ENCODE measurements at places on chromosomes 6 and 20. TPM values are rescaled to one million over a fixed set of nuclear protein-coding genes. Genes with fewer than 3 reads are reported as not detected.

The GPR6 gene
- total RNA-seq: not detected

GRCh38 chr6:104788400-104788799 is 71.3 kb downstream of the HACE1 start:
- no peak for DNase-seq

DNA sequence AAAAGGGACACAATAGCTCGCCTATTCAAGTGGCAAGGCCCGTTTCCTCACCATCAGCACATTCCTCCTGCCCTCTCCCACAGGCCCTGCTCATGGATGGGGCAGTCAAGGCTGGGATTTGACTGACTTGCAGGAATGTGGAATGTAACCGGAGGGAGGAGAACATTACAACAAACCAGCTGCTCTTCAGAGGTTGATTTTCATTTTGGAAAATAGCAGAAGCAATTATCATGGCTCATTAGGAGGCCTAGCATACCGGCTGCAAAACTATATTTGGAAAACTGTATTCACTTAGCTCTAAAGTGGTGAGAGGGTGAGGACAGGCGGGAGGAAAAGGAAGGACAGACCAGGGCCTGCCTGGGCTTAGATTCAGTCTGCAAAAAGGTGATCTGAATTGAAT is 283.7 kb downstream of the CD83 start:
- no peak for DNase-seq

DNA sequence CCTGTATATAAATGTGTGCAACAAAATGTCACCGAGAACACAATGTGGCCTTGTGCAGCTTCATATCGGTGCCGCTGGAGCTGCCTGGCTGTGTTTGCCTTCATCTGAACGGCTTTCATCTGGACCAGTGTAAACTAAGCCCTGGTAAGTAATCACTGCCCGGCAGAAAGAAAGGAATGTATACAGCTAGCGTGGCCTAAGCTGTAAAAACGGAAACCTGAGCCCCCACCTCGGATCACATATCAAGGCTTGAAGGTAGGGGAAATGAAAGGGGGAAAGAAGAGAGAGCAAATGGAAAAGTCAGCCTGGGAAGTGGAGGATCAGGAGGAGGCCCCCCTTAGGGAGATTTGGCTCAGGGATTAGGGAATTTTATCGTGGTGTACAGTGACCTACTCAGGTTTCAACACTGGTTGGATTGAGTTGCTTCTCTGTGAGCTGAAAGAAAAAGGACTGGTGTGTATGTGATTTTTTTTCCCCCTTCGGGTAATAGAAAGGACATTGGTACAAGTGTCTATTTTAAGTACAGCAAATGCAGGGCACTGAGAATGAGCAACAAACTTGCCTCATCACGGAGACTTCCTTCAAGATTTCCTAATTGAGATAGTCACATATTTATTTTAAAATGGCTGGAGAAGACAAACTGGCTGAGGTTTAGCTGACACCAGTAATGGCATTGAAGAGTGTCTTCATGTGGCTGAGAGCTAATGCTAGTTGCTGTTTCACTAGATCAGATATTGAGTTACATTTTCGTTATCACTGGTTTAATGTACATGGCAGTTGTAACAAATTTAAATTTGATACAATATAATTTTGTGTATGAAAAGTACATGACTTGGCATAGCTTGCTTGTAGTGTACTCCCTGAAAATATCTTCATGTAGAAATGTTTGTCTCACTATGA is 3.5 kb downstream of the SOBP start:
- peak; percentile 58 for DNase-seq

GRCh38 chr6:136783021-136783420 is 9.3 kb downstream of the MAP3K5 start:
- no peak for DNase-seq

DNA sequence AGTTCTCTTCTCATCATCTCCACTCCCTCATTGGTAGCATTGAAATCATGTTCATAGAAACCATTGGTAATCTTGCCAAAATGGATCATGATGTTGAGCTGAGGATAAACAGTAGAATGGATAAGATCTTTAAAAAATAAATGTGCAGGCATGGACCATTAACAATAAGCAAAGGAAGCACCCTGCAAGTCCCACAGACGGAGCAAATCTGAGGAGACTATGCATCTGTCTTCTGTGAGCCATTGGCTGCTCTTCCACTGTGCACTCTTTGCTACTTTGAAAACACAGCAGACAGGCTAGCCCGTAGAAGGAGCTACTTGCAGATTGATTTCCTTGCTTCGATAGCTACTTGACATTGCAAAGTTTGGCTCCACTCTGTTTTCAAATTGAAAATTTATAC is 535.0 kb downstream of the PKHD1 start:
- DNase-seq: no peak

GRCh38 chr6:13398421-13398994 is 70.2 kb upstream of the TBC1D7 start:
- no peak for DNase-seq

GRCh38 chr6:97097068-97098047 is 172.8 kb downstream of the KLHL32 start:
- no peak for DNase-seq

DNA sequence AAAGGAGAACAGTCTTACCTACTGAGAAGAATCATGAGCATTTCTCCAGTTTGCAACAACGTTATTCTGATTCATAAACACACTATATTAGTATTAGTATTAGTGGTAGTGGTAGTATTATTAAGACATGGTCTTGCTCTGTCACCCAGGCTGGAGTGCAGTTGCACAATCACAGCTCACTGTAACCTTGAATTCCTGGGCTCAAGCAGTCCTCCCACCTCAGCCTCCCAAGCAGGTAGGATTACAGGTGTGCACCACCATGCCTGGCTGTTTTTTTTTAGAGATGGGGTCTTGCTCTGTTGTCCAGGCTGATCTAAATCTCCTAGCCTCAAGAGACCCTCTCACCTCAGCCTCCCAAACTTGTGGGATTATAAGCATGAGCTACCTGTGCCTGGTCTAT is 363.5 kb downstream of the SAMD5 start:
- no peak for DNase-seq

GRCh38 chr6:54903884-54904283 is 57.3 kb downstream of the FAM83B start:
- peak; percentile 16 for DNase-seq

The ABHD16B gene
- total RNA-seq: not detected

- peak; percentile 41 for DNase-seq
These were observed 60.6 kb upstream of the NCOA3 start for GRCh38 chr20:47440857-47441773.

DNA sequence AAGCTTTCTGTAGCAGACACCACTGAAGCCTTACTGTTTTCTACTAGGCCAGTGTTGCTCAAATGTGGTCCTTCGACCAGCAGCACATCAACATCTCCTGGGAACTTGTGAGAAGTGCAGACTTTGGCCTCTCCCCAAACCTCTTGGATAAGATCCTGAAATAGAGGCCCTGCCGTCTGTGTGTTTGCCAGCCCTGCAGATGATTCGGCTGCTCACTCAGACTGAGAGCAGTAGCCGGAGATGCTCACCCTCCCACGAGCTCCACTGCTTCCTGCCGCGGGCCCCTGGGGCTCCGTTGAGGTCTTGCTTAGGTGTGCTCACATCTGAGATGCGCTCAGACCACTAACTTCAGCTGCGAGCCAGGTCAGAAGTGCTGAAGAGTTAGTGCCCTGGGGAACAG is 129.5 kb upstream of the SSTR4 start:
- no peak for DNase-seq

The CD24 gene
- total RNA-seq: 1,344 TPM

- no peak for DNase-seq
These were observed 3.5 kb upstream of the EPB41L1 start for GRCh38 chr20:36150847-36151539.

- peak; percentile 50 for DNase-seq
These were observed 31.4 kb upstream of the FBXO9 start for GRCh38 chr6:53033764-53034163.

DNA sequence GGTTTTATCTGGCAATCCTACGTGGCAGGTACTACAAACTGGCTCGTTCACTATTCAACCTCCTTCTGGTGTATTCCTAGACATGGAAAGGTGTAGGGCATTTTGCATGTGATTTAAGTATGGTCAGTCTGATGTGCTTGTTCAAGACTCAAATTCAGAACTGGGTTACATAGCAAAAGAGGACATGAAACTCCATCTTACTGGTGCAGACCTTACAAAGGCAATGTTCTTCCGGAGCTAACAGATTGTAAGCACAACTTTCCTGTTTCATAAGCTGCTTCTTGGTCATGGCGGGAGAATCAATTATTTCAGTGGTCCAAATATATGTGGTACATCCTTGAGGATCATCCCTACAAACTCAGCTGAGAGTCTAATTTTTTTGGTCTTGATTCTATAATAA is 703.4 kb downstream of the EPM2A start:
- DNase-seq: no peak

The TGM2 gene
- 5.5 TPM for total RNA-seq

- no peak for DNase-seq
These were observed 69.5 kb upstream of the AFDN start for GRCh38 chr6:167757249-167757648.

DNA sequence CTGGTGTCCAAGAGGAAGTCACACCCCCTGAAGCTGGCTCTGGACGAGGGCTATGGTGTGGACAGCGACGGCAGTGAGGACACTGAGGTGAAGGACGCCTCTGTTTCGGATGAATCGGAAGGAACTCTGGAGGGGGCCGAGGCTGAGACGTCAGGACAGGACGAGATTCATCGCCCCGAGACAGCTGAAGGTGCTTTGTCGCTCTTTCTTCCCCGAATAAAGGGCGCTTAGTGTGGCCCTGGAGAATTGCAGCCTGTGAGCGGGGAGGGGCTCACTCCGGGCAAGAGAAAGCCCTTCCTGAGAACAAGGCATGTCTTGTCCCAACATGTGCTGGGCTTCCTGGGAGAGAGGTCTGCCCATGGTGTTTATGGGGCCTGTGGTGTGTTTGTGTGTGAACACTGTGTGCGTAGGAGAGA is 41.4 kb downstream of the MYT1 start:
- DNase-seq: peak; percentile 78

The TCF15 gene
- total RNA-seq: not detected

- DNase-seq: no peak
These were observed 70.4 kb upstream of the VGLL2 start for GRCh38 chr6:117194978-117195377.

The C6orf52 gene
- 2.1 TPM for total RNA-seq

GRCh38 chr20:41213150-41213820 is 75.9 kb downstream of the PLCG1 start:
- DNase-seq: peak; percentile 41

GRCh38 chr6:15205321-15205720 is 40.5 kb upstream of the JARID2 start:
- no peak for DNase-seq

GRCh38 chr20:25273046-25273445 is 25.2 kb downstream of the PYGB start:
- DNase-seq: no peak

DNA sequence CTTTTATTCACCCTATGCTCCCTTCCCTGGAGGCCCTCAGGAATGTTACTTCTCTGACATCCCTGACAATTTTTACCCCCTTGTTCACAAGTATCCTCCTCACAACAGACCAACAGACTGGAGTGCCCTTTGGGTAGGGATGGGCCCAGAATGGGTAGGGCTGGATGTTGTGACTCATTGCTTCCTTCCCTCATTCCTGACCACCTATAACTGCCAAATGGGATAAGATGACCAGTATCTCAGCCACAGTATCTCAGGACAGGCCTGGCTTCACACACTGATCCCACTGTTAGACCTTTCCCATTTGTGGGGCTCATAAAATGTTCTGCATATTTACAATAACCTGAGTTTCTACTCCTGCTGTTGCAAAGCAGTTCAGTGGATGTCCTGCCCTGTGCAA is 223.0 kb upstream of the LRFN2 start:
- peak; percentile 54 for DNase-seq

- DNase-seq: no peak
These were observed 4.1 kb downstream of the NKX2-2 start for GRCh38 chr20:21509597-21510371.

- no peak for DNase-seq
These were observed 67.2 kb upstream of the MLIP start for GRCh38 chr6:54044059-54044458.

The RFX6 gene
- total RNA-seq: not detected

- DNase-seq: peak; percentile 47
These were observed 128.5 kb downstream of the HFE start for GRCh38 chr6:26215585-26216358.

- DNase-seq: peak; percentile 16
These were observed 51.6 kb upstream of the MLIP start for GRCh38 chr6:54059683-54060082.

- no peak for DNase-seq
These were observed 78.9 kb downstream of the GINS1 start for GRCh38 chr20:25486377-25486776.

The PAX1 gene
- not detected for total RNA-seq

- DNase-seq: no peak
These were observed 652.3 kb upstream of the FLRT3 start for GRCh38 chr20:14989535-14990290.

The LST1 gene
- total RNA-seq: not detected

DNA sequence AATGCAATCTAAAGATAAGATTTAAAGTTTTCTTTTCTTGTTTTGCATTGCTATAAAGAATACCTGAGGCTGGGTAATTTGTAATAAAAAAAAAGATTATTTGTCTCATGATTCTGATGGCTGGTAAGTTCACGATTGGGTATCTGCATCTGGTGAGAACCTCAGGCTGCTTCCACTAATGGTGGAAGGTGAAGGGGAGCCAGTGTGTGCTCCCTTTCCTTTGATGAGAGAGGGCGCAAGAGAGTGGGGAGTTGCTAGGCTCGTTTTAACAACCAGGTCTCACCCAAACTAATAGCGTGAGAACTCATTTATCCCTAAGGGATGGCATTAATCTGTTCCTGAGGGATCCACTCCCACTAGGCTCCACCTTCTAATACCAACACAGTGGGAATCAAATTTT is 353.2 kb downstream of the BTBD3 start:
- no peak for DNase-seq

The FKBP1C gene
- not detected for total RNA-seq

GRCh38 chr20:62303340-62304226 is 786 bp downstream of the ADRM1 start:
- peak; percentile 18 for DNase-seq

GRCh38 chr6:151071295-151071694 is 168.5 kb upstream of the AKAP12 start:
- peak; percentile 35 for DNase-seq

The EDN1 gene
- 2.9 TPM for total RNA-seq

- DNase-seq: no peak
These were observed 3.9 kb upstream of the TNFRSF6B start for GRCh38 chr20:63692436-63693082.

DNA sequence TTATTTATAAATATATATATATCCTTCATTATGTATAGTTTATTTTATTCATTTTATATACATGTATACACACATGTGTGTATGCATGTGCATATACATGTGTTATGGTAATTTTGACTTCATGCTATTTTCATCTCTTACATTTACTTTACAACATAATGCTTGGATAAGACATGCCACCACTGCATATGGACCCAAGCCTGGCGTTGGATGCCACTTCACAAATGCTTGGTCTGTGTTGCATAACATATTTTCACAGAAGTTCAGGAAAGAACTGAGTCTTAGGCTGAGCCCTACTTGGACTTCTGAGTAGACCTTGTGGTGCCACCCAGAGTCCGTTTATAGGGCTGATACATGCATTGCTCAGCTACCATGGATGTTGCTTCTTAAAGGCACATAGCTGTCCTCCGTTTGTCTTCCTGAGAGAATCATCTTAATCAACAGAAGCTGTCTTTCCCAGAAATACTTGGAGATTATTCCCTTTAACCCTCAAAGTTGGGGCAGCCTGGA is 337.8 kb downstream of the BTBD3 start:
- DNase-seq: no peak
